Smooth muscle cell of bladder (primary cell): ENCODE measurements at places on chromosomes 7 and 10. TPM values are rescaled to one million over a fixed set of nuclear protein-coding genes. Genes with fewer than 3 reads are reported as not detected.

Gene CNTNAP2
- 0.09 TPM in 1 of 2 replicates, not detected in the other for total RNA-seq

Gene TMEM176B
- total RNA-seq, result 3.8 and 156 TPM in 2 replicates

Gene GPNMB
- total RNA-seq, result 58.6 and 163 TPM in 2 replicates

Gene CALHM1
- not detected in 2 replicates for total RNA-seq

Gene ABCC2
- 1.6 and 2.4 TPM in 2 replicates for total RNA-seq

Gene IPMK
- total RNA-seq, result 5.3 and 5.5 TPM in 2 replicates

Gene PILRA
- 0.18 and 0.28 TPM in 2 replicates for total RNA-seq
